ENCODE measurements at places on chromosomes 16 and 17.

DNA sequence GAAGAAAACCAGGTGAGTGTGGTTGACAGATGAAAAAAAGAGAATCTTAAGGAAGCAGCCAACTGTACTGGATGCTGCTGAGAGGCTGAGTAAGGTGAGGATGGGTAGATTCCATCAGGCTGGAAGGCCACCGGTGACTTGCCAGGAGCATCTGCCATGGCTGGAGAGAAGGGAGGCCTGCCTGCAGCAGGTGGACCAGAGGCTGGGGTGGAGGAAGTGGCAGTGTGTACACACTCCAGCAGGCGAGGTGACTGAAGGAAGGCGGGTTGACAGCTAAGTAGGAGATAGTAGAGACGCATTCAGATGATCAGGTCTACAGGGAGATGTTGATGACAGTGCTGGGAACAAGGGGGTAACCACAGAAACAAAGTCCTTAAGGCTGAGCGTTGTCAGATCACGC lies 69.5 kb downstream of the USP43 start:
- no peaks in the 10 kb centered on the region for H3K27me3 ChIP-seq
- no peak for DNase-seq
- H3K4me3 ChIP-seq = no peak overlapping the region
- H3K36me3 ChIP-seq = peaks cover 19% of the 10 kb centered on the region
- no peak overlapping the region for H3K27ac ChIP-seq

- DNase-seq = peak; percentile 51
- no peaks in the 10 kb centered on the region for H3K36me3 ChIP-seq
- H3K4me1 ChIP-seq = no peaks in the 10 kb centered on the region
Measured at GRCh38 chr16:84308120-84308519, 13.4 kb downstream of the WFDC1 start.

DNA sequence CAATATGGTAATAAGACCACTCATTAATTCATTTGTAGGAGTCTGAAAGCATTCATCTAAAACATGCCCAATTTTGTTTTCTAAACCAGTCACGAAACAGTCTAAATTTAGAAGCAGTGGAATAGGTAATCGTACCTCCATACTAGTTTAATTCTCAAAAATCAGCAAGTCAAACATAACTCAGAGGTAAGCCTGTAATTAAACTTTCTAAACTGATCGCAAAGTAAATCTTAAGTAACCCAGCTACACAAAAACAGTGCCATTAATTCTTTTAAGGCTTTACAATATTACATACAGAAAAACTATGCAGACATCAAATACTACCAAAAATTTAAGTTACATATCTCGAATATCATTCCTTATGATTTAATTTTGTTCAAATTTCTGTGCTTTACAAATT lies 31.4 kb downstream of the YWHAE start:
- H3K27me3 ChIP-seq = no peaks in the 10 kb centered on the region
- H3K36me3 ChIP-seq = peaks cover 21% of the 10 kb centered on the region
- peaks cover 12% of the 10 kb centered on the region for H3K4me1 ChIP-seq
- H3K4me3 ChIP-seq = no peak overlapping the region

GRCh38 chr17:78144736-78145641 lies 1.2 kb upstream of the C17orf99 start:
- H3K27me3 ChIP-seq = no peaks in the 10 kb centered on the region
- no peak overlapping the region for H3K4me3 ChIP-seq
- H3K36me3 ChIP-seq = no peaks in the 10 kb centered on the region
- no peak overlapping the region for H3K27ac ChIP-seq

DNA sequence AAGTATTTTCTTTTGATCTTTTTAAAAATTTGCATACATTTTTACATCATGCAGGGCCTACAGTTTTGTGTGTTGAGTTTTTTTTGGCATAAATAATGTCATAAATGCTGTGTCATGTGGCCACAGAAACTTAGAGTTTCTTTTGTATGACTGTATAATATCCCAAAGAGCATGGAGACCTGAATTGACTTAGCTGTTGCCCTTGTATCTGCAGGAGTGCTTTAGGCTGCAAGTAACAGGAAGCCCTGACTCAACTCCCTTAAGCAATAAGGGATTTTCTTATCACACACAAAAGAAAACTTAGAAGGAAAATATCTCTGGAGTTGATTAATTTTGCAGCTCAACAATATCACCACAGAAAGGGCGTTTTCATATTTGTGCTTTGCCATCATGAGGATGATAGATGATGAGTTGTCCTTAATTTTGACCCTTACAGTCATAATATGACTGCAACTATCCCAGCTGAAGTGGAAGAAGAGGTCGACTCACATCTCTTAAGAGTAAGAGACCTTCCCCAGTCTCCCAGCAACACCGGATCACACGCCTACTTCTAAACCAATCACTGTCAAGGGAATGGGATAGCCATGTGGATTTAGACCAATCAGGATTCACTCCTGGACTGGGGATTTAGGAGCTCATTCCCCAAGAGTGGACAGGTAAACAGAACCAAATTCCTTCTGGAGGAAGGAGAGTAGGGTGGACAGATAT lies 138.9 kb downstream of the GSG1L start:
- no peaks in the 10 kb centered on the region for H3K36me3 ChIP-seq
- DNase-seq = no peak
- no peak overlapping the region for H3K4me3 ChIP-seq
- no peaks in the 10 kb centered on the region for H3K27me3 ChIP-seq

GRCh38 chr16:17416461-17417311 lies 54.1 kb downstream of the XYLT1 start:
- H3K4me1 ChIP-seq = no peaks in the 10 kb centered on the region
- H3K4me3 ChIP-seq = peak overlapping the region; percentile 42
- peaks cover 15% of the 10 kb centered on the region for H3K36me3 ChIP-seq
- no peak overlapping the region for H3K27ac ChIP-seq
- no peak for DNase-seq

DNA sequence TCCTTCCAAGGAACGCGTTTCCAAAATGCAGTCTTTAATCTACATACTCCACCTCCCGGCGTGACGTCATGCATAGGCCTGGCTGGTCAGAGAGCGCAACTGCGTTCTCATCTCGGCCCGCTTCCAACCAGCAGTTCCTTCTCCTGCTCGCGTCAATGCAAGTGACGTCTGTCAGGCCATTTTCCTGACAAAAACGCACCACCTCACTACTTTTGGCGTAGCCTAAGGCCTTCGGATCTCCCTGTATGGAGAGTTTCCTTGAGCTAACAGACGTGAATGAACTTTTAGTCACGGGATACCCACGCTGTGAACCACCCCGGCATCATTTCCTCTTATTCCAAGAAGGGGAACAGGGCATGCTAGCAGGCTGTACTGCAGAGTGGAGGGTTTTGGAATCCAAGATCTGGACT lies 25.0 kb downstream of the TEX14 start:
- H3K27ac ChIP-seq = no peak overlapping the region
- H3K4me1 ChIP-seq = no peaks in the 10 kb centered on the region
- peaks cover 4% of the 10 kb centered on the region for H3K27me3 ChIP-seq
- H3K36me3 ChIP-seq = no peaks in the 10 kb centered on the region
- no peak for DNase-seq

DNA sequence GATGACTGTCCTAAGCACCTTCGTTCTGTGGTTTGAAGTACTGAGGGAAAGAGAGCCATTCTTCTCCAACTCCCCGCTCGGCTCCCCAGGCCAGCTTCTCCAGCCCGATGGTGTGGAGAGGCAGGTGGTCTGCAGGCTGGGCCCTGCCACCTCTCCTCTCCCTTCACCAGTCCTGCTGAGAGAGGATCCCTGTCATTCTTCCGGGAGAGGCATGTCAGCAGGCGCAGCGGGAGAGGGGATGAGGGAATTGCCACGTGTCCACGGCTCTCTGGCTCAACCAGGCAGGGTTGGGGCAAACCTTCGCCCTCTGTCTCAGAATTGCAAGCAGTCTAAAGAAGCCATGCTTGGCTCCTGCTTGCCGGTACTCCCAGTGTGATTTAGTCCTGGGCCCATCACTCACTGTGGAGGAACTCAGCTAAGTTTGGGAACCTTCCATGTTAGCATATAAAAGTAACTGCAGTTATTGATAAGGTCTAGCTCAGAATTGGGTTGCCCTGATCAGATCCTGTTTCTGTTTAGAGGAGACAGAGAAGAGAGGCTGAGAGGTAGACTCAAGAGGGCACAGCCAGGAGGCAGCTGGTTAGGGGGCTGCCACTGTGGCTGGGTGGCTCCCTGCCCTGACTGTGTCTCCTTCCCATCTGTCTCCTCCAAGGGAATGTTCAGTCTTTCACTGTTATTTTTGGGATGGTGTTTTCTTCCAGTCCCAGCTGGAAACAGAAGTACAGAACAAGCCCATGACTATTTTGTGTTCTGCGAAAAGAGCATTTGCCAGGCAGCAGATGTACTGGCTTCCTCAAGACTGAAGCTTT lies 17.4 kb downstream of the HS3ST3B1 start:
- no peak for DNase-seq
- no peak overlapping the region for H3K27ac ChIP-seq
- H3K4me1 ChIP-seq = peaks cover 2% of the 10 kb centered on the region

DNA sequence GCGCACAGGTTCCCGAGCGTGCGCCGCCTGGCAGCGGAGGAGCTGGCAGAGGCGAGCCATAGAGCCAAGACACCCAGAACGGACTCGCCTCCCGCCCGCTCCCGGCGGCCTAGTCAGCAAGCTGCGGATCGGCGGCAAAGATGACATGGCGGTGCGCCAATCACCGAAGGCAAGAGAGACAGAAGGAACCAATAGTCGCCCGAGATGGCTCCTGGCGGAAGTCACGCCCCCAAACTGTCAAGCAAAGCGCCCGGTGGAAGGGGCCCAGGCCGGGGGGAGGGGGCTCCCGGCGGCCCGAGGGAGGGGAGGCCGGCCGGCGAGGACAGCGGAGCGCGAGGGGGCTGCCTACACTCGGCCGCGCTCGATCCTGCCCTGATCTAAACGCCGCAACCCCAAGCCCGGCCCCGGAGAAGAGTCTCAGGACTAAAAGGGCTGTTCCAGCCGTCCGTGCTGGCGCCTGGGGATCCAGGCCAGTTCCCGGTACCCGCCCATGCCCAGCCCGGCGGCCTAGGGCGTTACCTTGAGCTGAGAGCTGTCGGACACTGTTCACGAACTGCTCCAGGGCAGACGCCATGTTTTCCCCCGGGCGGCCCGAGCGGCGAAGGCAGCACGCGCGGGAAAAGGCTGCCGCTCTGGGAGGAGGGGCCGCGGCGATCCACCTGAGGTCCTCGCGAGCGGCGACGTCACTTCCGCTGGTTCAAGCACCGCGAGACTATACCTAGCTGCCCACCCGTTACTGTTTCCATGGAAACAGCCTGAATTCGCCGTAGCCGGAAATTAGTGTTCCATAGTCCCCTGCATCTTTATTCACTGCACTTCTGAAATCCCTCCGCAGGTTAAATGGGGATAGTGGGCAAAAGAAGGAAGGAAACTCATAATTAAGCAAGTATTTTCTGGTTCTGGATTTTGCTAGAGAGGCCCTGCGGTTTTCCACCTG lies at the start of gene COPS3:
Gene COPS3, minus strand, starts transcription at position 634 of the 937 bp plus-strand sequence. Its CDS starts 60 bp downstream, at position 574.
- peaks cover 3% of the 10 kb centered on the region for H3K36me3 ChIP-seq
- peak within 1 kb of the TSS; percentile 95 for H3K4me3 ChIP-seq
- peak within 1 kb of the TSS; percentile 93 for H3K27ac ChIP-seq
- peak; percentile 98 for DNase-seq
- H3K27me3 ChIP-seq = no peaks in the 10 kb centered on the region

- no peak overlapping the region for H3K4me3 ChIP-seq
- no peak overlapping the region for H3K27ac ChIP-seq
Measured at GRCh38 chr17:58577696-58578095, 63.3 kb upstream of the MTMR4 start.

- H3K27me3 ChIP-seq = peaks cover 15% of the 10 kb centered on the region
- H3K4me1 ChIP-seq = no peaks in the 10 kb centered on the region
- H3K27ac ChIP-seq = no peak overlapping the region
Measured at GRCh38 chr16:81846105-81846504, 67.0 kb downstream of the PLCG2 start.

GRCh38 chr16:72308396-72308795 lies 136.4 kb upstream of the PMFBP1 start:
- no peaks in the 10 kb centered on the region for H3K4me1 ChIP-seq
- H3K36me3 ChIP-seq = no peaks in the 10 kb centered on the region
- H3K4me3 ChIP-seq = no peak overlapping the region

GRCh38 chr17:39092692-39093230 lies 58.7 kb downstream of the PLXDC1 start:
- no peak overlapping the region for H3K4me3 ChIP-seq
- DNase-seq = no peak
- no peak overlapping the region for H3K27ac ChIP-seq
- no peaks in the 10 kb centered on the region for H3K27me3 ChIP-seq
- H3K4me1 ChIP-seq = peaks cover 3% of the 10 kb centered on the region

DNA sequence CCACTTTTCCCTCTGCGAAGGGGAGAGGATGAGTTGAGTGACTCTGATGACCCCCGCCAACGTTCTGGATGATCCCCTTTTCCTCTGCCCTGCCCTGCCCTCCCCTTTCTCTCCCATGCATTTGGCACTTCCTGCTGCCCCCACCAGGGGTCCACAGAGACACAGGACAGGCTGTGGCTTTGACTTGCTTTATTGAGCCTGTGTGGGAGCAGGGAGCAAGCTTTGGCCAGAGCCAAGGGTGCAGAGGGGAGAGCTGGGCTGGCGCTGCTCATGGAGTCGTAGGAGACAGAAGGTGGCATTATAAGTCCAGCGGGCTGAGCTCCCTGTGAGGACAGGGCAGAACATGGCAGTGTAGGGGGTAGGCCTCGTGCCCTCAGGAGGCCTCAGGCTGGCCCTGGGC lies 1.6 kb downstream of the PPY start:
- H3K4me3 ChIP-seq = no peak overlapping the region
- no peaks in the 10 kb centered on the region for H3K36me3 ChIP-seq
- no peak overlapping the region for H3K27ac ChIP-seq
- DNase-seq = peak; percentile 60
- H3K27me3 ChIP-seq = peaks cover 22% of the 10 kb centered on the region

DNA sequence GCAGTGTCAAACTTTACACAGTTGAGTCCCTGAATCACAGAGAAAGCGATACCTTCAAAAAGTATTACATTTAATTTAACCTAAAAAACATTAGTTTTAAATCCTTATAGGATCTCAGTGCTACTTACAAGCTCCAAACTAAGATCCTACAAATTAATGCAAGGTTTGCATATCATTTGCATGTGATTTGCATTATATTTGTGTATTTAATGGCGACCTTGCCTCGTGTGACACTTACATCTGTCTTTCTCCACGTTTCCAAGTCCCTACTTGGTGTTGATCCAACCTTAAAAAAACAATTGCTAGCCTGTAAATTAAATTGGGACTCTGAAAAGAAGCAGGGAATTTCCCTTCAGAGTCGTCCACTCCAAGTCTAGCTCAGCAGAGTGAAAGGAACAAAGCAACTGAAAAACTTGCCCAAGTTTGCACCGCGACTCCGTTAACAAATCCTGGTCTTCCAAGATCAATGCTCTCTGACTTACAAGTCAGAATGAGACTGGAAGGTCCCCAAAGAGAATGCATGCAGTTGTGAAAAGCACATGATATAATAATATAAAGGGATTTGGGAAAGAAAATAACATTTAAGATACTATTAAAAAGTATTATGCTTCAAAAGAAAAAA lies 739 bp upstream of the FAM117A start:
- H3K4me3 ChIP-seq = no peak overlapping the region
- peaks cover 21% of the 10 kb centered on the region for H3K27me3 ChIP-seq
- peaks cover 4% of the 10 kb centered on the region for H3K4me1 ChIP-seq
- DNase-seq = peak; percentile 8
- H3K27ac ChIP-seq = no peak overlapping the region
- H3K36me3 ChIP-seq = no peaks in the 10 kb centered on the region

GRCh38 chr16:23986455-23986854 lies 150.7 kb downstream of the PRKCB start:
- no peak overlapping the region for H3K4me3 ChIP-seq
- H3K27ac ChIP-seq = no peak overlapping the region
- no peaks in the 10 kb centered on the region for H3K4me1 ChIP-seq
- H3K27me3 ChIP-seq = no peaks in the 10 kb centered on the region

- no peaks in the 10 kb centered on the region for H3K27me3 ChIP-seq
- peak; percentile 70 for DNase-seq
Measured at GRCh38 chr16:11597235-11598095, 10.7 kb upstream of the LITAF start.

Data from mesenchymal stem cell (in vitro differentiated cells and primary cell).